ENCODE measurements at places on chromosomes 6 and 20.

DNA sequence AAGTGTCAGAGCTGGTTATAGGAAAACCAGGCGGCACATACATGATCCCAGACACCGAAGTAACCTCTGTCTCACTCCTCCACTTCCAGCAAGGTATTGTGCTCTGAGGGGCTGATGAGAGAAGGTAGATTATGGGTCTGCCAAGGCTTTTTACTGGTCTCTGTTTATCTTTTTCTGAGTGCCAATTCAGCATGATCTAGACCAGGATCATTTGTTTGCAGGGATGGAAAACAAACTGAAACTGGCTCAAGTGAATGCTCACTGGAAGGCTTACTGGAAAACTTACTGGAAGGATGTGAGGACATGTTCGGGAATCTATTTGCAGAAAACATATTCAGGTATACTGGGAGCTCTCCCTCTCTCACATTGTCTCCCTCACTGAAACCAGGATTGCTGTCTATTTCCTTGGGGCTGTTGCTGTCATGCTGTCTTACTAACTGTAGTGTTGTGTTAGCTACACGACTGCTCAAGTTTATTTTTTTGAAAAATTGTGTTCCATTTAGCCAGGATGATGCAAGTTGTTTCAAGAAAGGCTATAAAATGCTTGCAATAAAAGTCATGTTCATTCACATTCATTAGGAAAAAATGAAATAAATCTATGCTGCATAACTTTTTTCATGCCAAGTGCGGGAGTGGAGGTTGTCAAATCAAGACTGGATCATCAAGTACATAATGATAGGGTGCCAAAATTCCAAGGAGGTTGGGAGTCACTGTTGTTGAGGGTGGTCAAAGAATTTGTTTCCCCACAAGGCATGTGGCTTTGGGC is 37.0 kb downstream of the KLHL31 start:
- DNase-seq: no peak

DNA sequence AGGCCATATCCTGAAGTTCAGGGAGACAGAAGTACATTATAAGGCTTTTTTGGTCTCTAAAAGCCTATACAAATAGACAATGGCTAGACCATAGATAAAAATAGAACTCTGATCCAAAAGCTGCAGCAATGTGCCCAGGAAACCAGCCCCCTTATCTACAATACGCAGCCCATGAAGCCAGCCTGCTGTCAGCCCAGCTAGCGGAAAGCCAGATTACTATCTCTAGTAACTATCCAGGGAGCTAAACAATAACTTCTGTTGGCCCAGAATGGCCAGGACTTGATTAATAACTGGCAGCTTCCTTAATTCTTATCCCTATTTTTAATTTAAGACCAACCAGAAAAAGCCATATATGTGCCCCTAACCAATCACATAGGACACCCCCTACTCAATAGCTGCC is 160.4 kb upstream of the SMLR1 start:
- DNase-seq: no peak

DNA sequence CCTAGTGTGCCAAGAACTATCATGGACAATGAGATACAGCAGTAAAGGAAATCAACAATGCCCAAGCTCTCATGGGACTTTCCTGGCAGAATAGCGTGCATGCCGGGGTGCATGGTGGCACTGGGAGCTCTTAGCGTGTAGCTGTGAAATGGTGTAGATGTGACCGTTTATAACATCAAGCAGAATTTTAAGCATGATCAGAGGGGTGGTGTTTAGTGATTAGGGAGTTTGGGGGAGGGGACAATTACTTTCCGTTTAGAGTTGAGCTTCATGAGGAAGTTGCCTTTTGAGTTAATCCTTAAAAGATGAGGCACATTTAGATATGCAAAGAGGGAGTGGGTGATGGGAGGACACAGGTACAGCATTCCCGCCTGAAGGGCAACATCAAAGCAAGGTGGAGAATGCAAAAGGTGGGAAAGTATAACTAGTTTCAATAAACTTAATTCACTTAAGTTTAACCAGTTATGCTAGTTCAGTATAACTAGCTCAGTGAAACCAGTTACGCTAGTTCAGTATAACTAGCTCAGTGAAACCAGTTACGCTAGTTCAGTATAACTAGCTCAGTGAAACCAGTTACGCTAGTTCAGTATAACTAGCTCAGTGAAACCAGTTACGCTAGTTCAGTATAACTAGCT is 661.6 kb downstream of the QKI start:
- no peak for DNase-seq

- DNase-seq: no peak
Measured at GRCh38 chr20:49633643-49634042, 65.7 kb upstream of the PTGIS start.

DNA sequence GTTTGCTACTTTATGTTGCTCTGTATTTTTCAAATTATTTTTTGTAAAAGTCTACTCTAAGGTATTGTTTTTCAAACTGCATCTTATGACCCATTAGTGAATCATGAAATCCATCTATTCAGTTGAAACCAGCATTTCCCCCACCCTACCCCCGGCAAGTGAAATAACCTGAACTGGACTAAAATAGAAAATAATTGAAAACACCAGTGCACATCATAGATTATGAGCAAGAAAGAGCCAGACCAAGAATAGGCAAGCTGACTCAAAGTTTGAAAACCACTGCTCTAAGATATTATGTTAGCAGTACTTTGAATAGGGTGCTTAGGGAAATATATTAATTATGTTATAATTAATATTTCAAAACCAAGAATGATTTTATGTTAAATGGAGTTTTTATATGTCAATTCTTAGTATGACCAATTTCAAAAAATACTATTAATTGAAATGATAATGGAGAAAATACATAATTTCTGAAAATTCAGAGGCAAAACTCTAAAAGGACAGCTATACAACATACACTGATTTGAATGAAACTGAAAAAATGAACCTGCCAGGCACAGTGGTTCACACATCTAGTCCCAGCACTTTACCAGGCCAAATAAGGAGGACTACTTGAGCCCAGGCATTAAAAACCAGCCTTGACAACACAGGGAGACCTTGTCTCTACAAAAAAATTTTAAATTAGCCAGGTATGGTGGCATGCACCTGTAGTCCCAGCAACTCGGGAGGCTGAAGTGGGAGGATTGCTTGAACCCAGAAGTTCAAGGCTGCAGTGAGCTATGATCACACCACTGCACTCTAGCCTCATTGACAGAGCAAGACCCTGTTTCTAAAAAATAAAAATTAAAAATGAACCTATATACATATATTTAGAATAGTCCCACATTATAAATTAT is 112.0 kb downstream of the CDK19 start:
- DNase-seq: no peak

GRCh38 chr6:106102967-106103727 is 17.0 kb downstream of the PRDM1 start:
- no peak for DNase-seq

DNA sequence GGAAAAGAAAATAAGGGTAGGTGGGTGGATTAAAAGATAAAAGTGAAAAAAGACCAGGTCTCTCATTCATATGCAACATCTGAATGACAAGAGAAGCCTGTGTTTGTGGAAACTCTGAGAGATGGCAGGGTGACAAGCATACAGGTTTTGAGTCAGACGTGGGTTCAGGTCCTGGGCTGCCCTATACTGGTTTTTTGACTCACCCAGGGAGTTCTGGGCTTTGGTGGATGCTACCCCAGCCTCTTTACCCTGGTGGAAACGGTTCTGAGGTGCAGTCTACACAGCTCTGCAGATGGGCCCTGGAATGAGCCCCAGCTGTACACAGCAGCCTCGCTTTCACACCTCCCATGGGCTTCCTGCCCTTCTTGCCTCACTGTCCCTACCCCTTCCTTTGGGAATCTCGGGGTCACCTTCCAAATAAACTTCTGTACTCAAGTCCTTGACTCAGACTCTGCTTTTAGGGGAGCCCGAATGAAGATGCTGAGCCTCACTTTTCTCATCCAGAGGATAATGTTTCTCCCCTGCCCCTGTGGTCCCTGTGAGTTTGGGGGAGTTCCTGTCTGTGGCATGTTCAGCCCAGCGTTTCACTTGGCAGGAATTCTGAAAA is 77.7 kb upstream of the CLDN20 start:
- DNase-seq: no peak

DNA sequence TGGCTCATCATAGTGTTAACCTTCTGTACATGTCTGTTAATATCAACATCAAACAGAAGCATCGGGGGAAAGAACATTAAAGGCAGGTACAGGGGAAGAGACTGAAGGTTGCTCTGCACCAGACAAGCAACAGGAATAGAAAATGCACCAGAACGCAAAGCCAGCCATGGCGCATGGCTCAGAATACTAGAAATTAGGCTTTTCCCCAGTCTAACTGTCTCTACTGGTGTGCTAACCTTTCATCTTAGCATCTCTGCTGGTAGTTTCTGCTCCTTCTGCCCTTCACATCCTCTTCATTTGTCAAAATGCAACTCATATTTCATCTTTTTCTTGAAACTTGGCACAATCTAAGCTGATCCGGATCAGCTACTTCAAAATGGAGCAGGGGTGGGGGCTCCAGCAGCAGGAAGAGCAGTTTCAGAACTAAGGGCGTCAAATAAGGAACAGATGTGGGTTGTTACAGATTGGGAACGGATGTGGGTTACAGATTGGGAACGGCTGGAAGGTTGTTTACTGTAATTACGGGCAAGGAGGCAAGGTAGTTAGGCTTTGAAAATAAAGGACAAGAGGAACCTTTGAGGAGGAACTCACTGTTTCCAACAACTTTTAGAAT is 13.1 kb upstream of the RNASET2 start:
- peak; percentile 19 for DNase-seq

DNA sequence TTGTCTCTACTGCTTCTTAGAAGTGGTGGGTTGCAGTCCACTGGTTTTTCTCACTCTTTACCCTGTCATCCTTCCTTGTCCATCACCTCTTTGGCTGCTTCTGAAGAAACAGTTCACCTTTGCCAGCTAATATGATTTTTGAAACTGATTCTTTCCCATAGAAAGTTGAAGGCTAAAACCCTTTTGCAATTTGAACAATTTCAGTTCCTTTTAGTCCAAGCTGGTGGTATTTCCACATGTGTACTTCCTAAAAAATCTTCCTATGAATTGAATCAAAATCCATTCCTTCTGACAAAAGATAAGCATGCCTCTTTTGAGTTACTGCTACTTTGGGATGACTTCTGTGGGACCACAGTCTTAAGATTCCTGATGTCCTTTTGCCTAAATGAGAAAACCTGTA is 210.0 kb upstream of the MAN1A1 start:
- DNase-seq: no peak

DNA sequence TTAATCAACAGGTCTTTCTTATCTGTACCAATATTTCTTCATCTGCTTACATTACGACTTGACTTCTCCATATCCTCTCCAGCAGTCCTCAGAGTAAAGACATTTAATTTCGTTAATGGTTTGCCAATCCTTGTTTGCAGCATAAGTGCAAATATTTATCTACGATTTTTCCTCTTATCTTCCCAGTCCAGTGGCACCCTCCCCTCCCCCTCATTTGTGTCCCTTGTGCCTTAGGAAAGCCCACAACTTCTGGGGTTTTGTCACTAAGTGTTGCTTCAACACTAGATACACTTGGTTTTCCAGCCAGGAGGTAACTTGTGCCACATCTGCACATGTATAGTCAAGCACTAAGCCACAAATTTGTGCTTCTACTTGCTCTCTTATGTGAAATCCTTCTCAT is 327.2 kb downstream of the CBLN4 start:
- no peak for DNase-seq

- no peak for DNase-seq
Measured at GRCh38 chr6:167707686-167708500, 118.8 kb upstream of the AFDN start.

GRCh38 chr6:31178143-31179041 is 7.9 kb upstream of the POU5F1 start:
- no peak for DNase-seq

GRCh38 chr20:1809131-1809572 is 86.1 kb upstream of the SIRPA start:
- no peak for DNase-seq

DNA sequence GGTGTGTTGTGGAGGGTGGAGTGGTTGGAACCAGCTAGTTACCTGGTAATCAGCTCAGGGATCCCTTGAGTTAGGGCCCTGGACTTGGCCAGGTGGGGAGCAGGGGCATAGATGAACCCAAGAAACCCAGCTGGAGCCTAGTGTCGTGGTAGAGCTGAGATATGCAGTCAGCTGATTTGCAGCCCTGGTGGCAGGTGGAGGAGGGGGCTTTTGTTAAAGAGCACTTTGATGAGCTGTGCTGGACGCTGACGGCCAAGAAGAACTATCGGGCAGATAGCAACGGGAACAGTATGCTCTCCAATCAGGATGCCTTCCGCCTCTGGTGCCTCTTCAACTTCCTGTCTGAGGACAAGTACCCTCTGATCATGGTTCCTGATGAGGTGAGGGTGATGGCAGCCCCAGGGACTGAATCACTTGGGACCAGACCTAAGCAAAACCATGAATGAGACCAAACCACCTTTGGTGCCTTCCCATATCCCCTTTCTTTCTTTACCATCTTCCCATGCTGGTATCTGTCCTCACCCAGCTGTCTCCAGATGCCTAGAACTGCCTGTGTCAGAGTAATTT is 12.7 kb downstream of the DEF6 start:
- no peak for DNase-seq

- no peak for DNase-seq
Measured at GRCh38 chr6:168123165-168123911, 44.3 kb upstream of the FRMD1 start.

- DNase-seq: no peak
Measured at GRCh38 chr20:1327827-1328679, 886 bp downstream of the SDCBP2 start.

DNA sequence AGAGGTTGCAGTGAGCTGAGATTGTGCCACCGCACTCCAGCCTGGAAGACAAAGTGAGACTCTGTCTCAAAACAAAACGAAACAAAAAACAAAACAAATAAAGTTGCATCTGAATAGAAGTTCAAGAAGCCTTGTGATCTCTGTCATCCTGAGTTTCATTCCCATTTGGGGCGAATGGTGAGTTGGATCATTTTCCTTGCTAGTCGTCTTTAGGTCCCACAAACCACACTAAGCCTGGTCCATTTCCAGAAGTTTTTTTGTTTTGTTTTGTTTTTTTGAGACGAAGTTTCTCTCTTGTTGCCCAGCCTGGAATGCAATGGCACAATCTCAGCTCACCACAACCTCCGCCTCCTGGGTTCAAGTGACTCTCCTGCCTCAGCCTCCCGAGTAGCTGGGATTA is 33.8 kb downstream of the ZNF217 start:
- no peak for DNase-seq

- DNase-seq: no peak
Measured at GRCh38 chr20:48163505-48163904, 378.2 kb upstream of the SULF2 start.

- peak; percentile 92 for DNase-seq
Measured at GRCh38 chr6:33570806-33571636, 9.1 kb downstream of the BAK1 start.

All from CD4-positive, alpha-beta memory T cell (primary cell).